Germinal center (tissue), 1 donor: ENCODE measurements at places on chromosomes 16 and 17.
A peak's percentile ranks its signal among the peaks of the same experiment; 100 is the strongest.

DNA sequence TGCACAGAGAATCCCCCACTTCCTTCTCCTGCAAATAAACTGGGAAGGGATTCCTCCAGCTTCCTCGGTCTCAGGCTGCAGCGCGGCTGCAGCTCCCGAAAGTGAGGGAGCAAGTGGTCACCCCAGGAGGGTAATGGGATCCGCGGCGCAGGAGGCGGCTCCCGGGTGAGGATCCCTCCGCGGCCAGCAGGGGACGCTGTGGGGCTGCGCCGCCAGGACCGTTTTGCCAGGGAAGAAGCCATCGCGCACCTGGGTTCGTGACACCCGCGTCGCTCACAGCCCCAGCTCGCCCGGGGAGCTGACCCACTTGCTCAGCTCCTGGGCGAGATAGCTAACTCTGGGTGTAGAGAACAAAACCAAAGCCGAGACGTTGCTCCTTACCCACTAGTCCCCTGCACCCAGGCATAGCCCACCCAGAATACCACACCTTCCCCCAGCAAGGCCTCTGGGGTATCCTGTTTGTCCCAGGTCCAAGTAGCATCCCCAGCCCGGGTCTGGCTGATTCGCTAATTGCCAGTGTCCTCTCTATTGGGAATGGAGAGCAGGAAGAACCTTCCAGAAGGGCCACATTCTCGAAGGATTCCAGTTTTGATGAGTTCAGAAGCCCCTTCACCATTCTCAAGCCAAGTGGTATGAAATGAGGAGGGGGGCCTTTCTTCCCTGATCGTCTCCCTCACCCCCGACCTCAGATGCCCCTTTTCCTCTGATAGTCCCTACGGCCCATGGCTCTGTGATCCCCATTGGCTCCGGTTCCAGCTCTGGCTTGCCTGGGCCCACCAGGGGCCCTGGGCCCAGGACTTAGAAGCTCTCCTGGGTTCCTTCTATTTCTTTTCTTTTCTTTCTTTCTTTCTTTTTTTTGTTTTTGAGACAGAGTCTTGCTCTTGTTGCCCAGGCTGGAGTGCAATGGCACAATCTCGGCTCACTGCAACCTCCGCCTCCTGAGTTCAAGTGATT is 14.1 kb downstream of the CYGB start:
- DNase-seq: peak; percentile 83

- DNase-seq: no peak
Observed at GRCh38 chr17:43577664-43578403, 31.7 kb upstream of the ETV4 start.

DNA sequence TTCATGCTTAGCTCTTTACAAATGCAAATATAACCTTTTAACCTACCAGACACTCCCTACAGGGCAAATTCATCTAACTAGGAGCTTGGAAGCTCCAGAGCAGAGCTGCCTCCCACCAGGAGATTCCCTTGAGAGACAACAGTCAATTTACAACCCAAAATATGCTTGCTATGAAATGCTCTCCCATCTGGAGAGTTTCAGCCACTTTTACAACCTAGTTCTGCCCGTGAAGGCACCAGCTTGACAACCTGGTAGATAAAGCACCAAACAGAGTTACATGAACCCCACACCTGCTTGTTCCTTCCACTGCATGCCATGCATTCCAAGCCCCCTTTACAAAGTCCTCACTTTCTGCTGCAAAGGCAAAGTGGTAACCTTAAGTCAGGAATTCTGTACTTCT is 215.3 kb upstream of the KIF2B start:
- no peak for DNase-seq

GRCh38 chr17:51103050-51103449 is 17.6 kb downstream of the SPAG9 start:
- DNase-seq: no peak
